ENCODE measurements at places on chromosomes 2 and 18.

DNA sequence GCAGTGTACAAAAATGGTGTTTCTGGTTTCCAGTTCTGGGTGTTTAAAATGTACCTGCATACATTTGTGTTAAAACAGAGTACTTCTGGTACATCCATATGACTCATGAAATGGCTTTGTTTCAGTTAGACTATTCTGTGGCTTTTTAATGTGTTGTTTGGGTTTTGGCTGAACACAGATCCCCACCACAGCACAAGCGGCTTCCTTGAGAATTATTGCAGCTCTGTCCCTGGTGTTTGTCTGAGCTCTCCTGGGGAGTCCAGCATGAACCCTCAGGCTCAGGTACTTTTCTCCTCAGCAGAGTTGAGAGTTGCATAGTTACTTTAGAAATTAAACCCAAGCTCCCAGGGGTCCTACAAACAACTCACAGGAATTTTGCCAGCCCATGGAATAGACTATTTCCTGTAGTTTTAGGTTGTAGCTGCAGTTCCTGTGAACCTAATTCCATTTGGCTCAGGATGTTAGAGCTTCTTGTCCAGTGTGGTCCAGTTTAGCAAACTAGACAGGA lies 64.8 kb upstream of the EML6 start:
- DNase-seq: no peak

- DNase-seq: no peak
Measured at GRCh38 chr2:186516396-186516795, 30.3 kb downstream of the ZC3H15 start.

- DNase-seq: no peak
Measured at GRCh38 chr2:143001501-143001900, 124.0 kb downstream of the KYNU start.

DNA sequence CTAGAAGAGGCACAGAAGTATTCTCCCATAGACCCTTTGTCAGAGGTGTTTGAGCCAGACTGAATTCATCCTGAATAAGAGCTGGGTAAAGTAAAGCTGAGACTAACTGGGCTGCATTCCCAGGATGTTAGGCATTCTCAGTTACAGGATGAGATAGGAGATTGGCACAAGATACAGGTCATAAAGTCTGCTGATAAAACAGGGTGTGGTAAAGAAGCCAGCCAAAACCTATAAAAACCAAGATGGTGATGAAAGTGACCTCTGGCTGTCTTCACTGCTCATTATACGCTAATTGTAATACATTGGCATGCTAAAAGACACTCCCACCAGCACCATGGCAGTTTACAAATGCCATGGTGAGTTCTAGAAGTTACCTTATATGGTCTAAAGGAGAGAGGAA lies 364.9 kb upstream of the TMEFF2 start:
- no peak for DNase-seq

GRCh38 chr2:229780856-229781773 lies 66.8 kb upstream of the DNER start:
- DNase-seq: no peak

DNA sequence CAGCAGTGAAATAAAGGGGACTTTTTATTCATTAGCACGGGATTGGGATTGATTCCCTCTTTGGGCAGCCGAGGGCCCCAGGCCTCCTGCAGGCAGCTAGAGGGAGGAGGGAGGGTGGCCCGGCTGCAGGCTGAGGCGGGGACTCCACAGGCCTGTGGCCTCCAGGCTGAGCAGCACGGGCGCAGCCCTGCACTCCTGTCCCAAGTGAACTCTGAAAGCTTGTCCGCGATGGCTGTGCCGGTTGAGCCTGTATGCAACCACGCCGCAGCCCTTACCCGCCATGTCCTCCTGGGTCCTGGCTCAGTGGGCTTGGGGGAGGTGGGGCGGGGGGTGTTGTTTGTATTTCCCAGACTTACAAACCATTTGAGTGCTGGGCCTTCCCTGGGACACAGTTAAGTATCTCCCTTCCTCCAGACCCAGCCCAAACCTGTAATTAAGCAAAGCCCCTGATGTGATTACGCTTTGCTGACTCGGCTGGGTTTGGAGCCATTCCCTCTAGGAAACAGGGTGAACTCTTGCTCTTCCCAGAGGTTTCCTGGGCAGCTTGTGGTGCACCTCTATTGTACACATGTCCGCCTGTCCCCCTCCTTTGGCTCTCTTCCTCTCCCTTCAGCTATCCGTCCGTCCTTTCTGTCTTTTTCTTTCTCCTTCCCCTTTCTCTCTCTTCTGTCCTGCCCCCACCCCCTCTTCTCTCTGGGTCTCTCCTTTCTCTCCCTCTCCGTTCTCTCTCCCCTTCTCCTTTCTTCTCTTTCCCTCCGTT lies 5.3 kb downstream of the GLI2 start:
- no peak for DNase-seq

GRCh38 chr2:16862471-16862870 lies 196.8 kb upstream of the CYRIA start:
- no peak for DNase-seq

GRCh38 chr2:19574778-19575260 lies 216.4 kb upstream of the OSR1 start:
- DNase-seq: peak; percentile 72

DNA sequence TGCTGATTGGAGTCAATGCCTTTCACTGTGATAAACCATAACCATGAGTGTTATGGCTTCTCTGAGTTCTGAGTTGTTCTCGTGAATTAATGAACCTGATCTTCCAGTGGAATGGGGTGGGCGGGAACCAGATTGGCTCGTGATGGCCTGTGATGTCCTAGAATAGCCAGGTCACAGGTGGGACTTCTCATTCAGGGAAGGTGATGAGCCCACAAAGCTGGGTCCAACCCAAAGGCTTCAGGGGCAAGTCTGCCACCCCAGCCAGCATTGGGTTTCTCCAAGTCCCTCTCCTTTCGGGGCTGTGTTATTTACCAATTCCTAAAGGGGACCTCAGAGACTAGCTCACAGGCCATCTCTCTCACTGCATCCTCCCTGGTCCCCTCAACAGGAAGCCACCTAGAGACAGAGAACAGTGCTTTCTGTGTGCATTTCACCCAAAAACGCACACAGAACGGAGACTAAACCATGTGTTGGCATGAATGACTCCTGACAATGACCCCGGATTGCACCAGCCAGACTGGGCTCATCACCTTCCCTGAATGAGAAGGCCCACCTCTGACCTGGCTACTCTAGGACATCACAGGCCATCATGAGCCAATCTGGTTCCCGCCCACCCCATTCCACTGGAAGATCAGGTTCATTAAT lies 85.5 kb downstream of the MALT1 start:
- DNase-seq: no peak

DNA sequence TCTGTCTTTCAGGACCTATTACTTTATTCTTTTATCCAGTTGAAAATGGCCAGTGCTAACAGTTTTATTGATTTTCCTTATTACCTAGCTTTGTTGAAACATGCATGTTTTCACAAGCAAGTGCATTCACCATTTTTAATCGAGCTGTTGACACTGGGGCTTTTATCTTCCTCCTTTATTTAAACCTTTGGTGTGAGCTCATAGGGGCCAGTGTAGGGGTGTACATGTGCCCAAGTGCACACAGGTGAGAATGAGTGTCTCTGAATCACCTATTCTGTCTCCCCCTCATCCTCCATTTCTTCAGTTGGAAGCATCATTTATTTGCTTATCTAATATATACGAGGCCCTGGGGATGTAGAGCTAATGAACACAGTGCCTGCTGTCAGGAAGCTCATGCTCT lies 199.1 kb downstream of the PRKCE start:
- no peak for DNase-seq

DNA sequence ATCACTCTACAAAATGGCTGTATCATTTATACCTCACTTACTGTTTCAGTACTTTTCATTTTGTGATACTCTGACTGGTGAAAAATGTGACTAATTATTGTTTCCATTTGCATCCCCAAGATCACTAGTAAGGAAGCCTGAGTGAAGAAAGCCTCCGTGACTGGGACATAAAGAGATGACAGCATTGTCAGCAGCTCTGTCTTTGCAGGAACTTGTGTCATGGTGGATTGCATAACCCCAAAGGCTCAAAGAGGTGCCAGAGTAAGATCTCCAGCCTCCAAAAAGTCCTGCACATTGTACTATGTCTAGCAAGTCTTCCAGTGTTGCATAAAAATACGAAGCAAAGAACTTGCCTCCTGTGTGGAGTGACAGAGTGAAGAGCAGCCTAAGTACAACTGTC lies 187.5 kb upstream of the CRIM1 start:
- DNase-seq: no peak

DNA sequence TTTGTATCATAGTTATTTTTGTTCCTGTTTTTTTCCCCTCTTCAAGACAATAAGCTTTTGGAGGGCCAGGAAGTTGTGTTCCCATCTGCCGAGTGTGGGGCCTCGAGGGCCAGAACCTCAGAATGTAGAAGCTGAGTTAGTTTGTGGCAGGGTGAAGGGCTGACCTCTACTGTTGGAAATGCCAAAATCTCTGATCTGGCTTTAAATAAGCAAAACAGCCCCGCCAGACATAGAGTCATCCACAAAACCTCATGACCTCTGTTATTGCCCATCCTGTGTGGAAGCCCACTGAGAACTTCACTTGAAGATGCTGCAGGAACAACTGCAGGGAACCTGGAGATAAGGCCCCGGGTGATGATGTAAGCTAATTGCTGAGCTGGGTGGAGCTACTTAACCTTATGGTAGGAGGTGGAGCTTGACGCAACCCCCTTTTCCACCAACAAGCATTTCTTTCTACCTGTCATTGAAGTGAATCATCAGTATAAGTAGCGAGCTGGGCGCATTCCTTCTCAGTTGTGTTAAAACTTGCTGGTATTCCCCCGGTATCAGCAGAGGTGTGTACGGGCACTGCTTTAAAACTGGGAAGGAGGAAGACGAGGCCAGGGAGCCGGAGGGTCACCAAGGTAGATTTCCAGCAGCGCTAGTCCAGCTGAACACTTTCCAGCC lies 177.2 kb downstream of the NEDD4L start:
- DNase-seq: no peak
